Astrocyte of the spinal cord (primary cell): ENCODE measurements at places on chromosomes 7 and 10.

GRCh38 chr10:130758529-130758928 lies 553.0 kb downstream of the TCERG1L start:
- DNase-seq, result no peak

GRCh38 chr7:47008461-47008860 lies 573.5 kb downstream of the TNS3 start:
- DNase-seq, result no peak

DNA sequence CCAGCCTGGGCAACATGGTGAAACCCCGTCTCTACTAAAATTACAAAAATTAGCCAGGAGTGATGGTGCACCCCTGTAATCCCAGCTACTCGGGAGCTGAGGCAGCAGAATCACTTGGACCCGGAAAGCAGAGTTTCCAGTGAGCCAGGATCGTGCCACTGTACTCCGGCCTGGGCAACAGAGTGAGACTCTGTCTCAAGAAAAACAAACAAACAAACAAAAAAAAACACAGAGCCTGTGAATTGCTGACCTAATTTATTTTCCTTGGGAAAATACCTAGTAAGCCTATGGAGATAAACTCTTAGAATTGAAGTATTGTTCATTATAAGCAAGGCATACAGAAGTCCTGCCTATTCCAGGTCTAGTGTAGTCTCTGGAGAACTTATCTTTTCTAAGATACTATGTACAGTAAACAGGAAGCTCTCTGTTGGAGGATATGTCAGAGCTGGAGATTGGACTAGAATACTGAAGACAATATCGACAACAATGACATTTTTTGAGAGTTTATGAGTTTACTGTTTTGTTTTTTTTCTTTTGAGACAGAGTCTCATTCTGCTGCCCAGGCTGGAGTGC lies 14.9 kb downstream of the GTF2I start:
- DNase-seq, result no peak

GRCh38 chr7:101910991-101911799 lies 93.8 kb downstream of the CUX1 start:
- DNase-seq, result no peak

DNA sequence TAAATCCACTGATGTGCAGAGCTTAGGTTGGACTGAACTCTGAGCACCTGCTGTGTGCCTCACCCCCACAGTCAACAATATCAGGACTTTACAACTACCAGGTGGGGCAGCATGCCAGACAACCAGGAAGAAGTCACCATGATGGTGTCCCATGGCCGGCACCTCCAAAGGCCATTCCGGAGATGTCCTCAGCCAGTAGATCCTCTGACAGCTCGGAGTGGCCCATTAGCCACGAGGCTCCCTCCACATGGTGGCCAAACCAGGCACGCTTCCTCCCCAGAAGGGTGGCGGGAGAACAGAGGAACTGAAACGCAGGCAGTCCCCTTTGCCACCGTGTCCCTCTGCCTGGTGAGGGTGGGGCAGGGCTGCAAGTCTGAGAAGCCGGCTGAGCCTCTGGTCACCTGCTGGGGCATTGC lies 390.0 kb downstream of the TNS3 start:
- no peak for DNase-seq

GRCh38 chr7:151632750-151633515 lies 113.2 kb upstream of the RHEB start:
- peak; percentile 52 for DNase-seq

DNA sequence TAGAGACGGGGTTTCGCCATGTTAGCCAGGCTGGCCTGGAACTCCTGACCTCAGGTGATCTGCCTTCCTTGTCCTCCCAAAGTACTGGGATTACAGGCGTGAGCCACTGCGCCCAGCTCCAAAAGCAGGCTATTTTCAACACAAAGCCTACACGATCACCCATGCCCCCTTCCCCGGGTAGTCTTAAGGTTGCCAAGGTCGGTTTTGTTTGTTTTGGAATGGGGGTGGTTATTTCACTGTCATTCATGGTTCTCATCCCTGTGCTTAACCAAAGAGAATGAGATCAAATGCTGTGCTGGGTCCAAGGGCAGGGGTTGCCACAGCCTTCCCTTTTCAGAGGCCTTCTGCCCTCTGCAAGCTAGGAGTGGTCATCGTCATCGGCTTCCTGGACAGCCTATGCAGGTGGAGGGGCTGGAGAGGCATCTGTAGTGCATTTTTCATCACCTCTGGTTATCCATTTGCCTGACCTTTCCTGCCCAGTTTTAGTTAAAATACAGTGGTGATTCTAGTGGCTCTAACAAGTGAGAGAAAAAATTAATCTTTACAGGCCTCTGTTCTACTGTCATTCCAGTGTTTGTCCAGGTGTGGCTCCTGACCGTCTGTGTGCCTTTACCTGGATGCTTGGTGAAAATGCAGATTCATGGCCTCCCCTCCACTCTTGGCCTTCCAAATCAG lies 11.4 kb downstream of the BLVRA start:
- DNase-seq, result no peak

DNA sequence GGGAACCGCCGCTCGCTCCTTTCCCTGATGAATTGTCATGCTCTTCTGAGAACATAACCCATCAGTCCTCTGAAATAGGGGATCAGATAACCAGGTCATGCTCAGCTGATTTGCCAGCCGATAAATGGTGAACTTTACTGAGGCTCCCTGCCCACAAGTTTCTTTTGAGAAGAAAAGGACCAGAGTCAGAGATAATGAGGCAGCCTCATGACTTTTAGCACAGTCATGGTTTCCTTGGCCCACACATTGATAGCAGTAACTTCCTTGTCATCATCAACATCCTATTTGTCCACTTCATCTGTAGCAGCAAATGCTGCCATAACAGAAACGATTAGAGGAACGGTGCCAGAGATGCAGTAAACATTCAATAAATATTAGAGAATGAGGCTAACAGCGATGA lies 509.0 kb downstream of the GATA3 start:
- DNase-seq, result no peak
